ENCODE measurements at places on chromosomes 3 and 15. TPM values are rescaled to one million over a fixed set of nuclear protein-coding genes. Genes with fewer than 3 reads are reported as not detected.

DNA sequence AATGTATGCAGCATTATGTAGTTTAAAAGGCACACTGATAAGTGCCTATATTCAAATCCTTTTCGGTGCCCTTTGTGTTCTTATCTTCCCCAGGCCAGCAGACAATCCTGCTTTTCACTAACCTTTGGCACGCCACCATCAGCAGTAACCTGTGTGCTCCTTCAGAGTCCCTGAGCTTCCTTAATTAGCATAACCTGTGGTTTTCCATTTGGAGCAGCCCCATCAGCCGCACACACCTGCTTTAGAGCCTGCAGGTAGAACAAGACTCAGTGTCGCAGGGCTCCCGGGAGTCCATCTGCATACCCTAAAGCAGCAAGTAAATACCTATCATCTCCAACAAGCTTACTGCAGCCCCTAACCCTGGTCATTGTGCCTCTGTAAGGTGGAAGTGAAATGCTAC, 755.1 kb downstream of the ROBO2 start:
- DNase-seq: no peak

Gene IMP3
- total RNA-seq: 103 TPM

DNA sequence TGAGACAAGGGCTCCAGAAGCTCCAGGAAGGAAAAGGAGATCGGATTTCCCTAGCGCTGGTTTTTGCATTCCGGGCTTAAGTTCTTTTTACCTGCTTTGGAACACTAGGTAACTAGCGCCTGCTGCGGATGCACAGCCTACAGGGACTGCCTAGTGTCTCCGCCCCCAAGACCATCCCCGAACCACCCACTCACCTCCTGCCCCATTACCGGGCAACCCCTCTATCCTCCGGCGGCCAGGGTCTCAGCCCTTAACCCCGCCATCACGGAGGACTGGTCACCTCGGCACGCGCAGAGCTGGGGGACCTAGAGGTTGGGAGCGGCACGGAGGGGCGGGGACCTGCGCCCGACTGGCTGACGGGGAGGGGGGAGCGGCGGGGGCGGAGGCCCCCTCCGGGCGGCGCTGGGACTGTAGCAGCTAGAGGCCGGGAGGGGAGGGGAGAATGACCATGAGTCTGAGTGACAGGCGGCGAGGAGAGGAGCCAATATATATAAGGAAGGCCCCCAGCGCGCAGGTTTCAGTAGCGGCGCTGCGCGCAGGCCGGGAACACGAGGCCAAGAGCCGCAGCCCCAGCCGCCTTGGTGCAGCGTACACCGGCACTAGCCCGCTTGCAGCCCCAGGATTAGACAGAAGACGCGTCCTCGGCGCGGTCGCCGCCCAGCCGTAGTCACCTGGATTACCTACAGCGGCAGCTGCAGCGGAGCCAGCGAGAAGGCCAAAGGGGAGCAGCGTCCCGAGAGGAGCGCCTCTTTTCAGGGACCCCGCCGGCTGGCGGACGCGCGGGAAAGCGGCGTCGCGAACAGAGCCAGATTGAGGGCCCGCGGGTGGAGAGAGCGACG, at the start of gene DLL4:
TSS of gene DLL4 (plus strand) at position 520 of the 839 bp plus-strand sequence. CDS start 329 bp downstream, outside the sequence.
- DNase-seq: peak; percentile 52

Gene PARP9
- 22.8 TPM for total RNA-seq

Gene ADAMTS17
- not detected for total RNA-seq

Gene XCR1
- not detected for total RNA-seq

- no peak for DNase-seq
Measured at GRCh38 chr3:72322264-72322976, 525.8 kb downstream of the SHQ1 start.

- no peak for DNase-seq
Measured at GRCh38 chr3:170751899-170752293, 118.1 kb downstream of the RPL22L1 start.
